ENCODE measurements at places on chromosomes 7 and 10.

DNA sequence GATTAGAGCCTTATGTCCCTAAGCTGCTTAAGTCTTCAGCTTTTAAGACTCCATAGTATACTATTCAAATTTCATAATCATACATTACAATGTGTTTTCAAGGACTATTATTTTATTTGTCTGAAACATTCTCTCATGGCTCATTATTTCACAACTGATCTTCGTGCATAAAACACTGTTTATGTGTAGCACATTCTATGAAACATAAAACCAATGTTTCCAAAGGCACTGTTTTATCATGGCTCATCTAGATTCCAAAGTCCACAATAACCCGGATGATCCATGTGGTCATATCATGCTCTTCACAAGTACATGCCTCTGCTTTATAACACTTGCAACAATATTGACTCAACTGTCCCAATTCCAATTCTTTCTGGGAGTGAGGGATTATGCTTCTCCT lies 806.1 kb downstream of the TNS3 start:
- no peak for ATAC-seq

- no peak for ATAC-seq
These were observed 14.8 kb downstream of the WDR86 start for GRCh38 chr7:151395036-151395367.

GRCh38 chr10:31157123-31158010 lies 125.7 kb upstream of the ZNF438 start:
- no peak for ATAC-seq

DNA sequence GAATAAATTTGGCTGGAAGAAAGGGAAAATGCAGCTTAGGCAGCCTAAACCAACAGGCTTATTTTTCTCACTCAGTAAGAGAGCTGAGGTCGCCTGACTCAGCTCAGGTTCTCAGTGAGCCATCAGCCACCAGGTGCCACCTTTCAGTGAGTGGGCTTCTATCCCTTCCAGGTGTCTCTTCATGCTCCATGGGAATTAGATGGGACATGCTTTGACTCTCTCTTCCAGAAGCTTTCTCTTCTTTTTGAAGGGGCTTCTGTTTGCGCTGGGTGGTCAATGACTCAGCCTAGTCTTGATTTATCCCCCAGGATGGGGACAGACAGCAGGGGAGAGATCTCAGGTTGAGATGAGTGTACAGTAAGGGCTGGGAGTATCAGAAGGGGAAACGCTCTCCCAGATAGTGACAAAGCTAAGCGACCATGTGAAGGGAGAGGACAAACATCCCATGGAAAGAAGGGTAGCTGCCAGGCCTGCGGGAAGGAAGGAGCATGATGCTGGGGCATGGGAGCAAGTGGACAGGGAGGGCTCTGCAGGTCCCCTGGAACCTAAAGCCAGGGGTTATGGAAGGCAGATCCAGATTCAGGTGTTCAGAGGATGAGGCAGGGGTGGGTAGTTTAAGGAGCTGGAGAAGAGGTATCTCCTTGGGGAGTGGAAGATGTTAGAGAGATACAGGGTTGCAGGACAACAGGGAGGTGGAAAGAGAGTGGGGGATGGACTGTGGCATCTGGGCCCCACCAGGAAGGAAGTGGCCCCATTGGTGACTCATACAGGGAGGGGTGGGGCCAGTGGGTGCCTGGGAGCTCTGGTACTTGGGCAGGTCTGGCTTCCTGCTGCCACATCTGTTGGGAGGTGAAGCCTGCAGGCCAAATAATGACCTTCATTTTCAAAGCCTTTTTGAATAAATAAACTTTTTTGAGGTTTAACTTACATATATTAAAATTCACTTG lies 32.5 kb downstream of the OGDH start:
- peak; percentile 72 for ATAC-seq

GRCh38 chr7:904847-905246 lies 28.5 kb downstream of the GET4 start:
- no peak for ATAC-seq

- no peak for ATAC-seq
These were observed 19.9 kb upstream of the CRHR2 start for GRCh38 chr7:30702200-30702599.

Measured in activated T-helper 17 cell treated with anti-CD3 and anti-CD28 coated beads, Interleukin-2, amount 50 U/mL, for 72 hours (primary cell).